Left renal cortex interstitium (tissue), 4 donors: ENCODE measurements at places on chromosomes 6 and 20.

- DNase-seq = no peak
Observed at GRCh38 chr6:3471286-3471685, 14.4 kb upstream of the SLC22A23 start.

DNA sequence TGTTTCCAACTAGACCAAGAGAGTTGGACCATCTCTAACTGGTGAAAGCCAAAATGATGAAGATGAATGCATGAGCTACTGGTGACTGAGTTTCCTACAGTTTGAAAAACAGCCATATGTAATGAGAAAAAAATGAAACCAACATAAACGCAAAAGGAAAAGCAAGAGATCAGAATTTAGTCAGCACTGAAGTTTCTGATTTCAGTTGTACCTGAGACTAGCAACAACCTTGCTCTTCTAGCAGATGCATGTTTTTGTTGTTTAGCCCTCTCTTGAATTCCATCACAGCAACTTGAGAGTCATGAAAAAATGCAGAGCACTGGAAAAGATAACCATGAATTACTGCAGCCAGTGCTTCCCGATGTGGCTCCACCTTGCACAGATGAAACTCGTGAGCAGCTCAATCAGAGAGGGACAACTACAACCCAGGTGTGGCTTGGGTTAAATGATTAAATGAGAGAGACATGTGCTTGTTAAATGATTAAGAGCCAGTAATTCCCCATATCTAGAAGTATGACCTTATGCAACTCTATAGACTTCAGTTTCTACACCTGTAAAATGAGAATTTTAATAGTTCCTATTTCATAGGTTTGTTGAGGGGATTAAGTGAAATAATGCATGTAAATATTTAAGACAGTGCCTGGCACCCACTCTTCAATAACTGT lies 104.8 kb downstream of the ELOVL4 start:
- DNase-seq = no peak

DNA sequence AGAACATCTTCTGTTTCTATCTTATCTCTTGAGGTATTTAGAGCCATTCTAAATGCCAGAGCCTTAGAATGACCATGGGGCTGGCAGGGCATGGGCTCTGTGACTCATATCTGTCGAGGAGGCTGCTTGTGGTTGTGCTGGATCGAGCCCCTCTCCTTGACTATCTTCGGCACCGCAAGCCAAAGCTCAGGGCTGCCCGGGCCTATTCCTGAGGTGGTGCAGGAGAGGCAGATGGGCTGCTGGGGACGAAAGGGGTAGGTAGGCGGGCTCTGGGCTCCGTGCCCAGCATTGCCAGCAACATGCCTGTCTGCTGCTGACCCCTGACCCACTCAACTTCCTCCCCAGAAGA lies 89.9 kb downstream of the NOL4L start:
- no peak for DNase-seq

DNA sequence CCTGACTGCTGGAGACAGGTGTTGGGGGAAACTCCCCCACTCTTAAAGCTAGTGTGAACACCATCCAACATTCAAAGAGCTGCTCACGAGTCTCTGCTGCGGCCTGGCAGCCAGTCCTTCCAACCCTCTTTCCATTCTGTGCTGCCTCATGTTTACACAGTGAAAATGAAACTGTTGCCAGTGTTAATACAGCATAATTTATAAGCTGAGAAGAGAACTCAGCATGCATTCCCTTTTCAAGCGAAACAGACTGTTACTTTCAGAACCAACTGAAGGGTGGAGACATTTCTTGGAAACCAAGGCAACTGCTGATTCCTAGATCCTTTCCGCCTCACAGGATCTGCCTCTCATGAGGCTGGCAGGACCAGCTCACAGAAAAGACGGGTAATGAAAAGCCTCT lies 533.8 kb upstream of the ID4 start:
- DNase-seq = no peak

- DNase-seq = peak; percentile 0
Observed at GRCh38 chr6:12490904-12491571, 200.9 kb downstream of the EDN1 start.

DNA sequence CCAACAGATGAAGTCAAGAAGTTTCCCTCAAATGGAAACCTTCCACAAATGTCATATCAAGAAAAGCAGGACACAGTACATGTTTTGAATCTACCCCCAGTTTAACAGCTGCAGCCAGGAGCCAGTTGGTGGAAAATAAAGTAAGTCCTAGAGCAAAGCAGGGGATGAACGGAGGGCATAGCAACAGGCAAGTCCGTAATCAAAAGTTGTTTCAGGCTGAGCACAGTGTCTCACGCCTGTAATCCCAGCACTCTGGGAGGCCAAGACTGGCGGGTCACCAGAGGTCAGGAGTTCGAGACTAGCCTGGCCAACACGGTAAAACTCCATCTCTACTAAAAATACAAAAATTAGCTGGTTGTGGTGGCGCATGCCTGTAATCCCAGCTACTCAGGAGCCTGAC lies 2.4 kb upstream of the SALL4 start:
- DNase-seq = no peak

GRCh38 chr20:49751397-49751736 lies 37.7 kb upstream of the B4GALT5 start:
- DNase-seq = no peak

GRCh38 chr6:33312361-33313104 lies 1.3 kb downstream of the TAPBP start:
- DNase-seq = no peak

- no peak for DNase-seq
Observed at GRCh38 chr20:4766631-4767030, 44.9 kb downstream of the PRND start.

DNA sequence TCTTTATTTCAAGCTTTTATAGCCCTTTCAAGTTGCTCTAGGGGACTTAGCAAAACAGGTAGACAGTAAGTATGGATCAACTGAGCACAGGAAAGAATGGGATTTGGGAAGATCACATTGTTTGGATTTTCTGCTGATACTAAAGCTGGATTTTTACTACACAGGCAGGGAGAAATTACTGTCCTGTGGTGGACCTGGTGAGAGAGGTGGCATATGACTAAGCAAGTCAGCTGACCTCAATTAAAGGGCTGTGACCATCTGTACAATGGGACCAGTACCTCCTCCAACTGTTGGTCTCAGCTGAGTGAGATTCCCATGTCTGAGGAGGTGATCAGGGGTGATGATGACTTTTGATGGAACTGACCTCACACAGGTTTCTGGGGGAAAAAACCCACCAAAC lies 28.0 kb downstream of the RREB1 start:
- DNase-seq = no peak

DNA sequence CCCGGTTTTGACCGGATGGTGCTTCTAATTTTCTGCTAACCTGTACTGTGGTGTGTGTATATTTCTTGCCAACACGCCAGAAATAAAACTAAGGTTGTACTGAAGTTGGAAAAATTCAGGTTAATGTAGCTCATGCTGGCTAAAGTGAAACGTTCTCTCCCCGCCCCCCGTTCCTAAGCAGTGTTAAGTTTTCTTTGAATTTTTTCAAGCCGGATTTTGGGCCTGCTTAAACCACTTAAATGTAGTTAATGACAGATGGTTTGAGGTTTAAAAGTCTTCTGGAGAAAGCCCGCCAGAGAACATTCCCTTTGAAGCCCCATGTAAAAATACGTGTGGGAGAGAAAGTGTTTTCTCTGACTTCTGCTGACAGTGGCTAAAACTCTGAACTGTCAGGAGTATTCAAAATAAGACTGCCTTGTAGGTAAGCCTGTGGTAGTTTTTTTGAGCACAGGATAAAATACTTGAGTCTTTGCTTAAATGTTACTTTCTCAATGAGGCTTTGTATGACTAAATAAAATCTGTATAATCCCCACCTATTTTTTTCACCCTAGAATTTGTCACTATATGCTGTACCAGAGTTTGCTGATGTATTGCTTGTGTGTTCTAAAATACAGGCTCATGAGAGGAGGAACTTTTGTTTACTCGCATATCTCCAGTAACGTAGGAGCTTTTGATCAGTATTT lies 101.3 kb downstream of the OR2B2 start:
- DNase-seq = no peak

DNA sequence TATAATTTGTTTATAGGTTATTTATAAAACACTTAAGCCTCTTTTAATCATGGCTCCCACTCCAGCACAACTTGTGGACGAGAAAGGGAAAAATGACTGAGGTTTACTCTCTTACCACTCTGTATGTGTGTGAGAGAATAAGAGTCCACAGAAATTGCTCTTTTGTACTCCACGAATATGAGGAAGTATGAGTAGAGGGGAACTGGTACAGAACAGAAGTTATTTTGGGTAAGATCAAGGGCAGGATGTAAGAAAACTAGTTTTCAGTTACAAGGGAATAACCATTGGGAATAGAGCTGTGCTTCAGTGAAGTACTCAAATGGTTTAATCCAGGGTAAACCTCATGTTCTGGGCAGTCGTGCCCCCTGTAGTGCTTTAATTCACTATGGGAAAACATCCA lies 72.6 kb downstream of the REV3L start:
- DNase-seq = no peak

DNA sequence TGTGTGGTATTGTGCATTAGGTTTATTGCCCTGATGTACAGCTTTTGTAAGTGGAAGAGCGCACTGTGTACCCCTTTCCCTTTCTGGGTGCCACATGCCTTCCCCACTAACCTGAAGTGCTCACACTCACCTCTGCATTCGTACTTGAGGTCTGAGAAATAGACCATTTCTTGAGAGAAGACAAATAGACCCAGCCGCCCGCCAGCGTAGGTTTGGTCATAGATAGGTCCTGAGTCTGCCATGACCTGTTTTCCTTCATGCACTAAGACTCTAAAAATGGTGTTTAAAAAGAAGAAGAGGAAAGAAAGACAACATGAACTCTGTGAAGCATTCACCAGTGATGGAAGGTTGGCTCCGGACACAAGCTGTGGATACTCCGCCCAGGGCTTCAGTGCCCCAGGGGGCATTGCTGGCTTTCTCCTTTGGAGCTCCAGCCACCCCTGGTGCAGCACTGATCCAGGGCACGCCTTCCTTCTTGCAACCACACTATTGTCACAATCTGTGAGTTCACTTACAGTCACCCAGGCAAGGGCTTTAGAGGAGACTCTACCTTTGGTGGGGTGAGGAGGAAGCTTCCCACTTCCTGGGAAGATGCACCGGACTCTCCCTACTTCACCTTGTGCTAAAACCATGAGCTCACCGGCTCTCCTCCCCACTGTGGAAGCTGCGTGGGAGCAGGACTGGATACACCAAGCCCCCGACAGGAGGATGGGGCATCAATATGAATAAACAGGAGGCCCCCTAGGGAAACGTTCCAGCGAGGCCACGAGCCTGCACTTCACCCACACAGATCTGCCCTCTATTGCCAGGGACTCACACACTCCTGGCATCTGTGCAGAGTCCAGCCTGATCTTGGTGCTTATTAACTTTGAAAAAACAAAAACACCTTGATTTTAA lies 33.3 kb downstream of the THBS2 start:
- no peak for DNase-seq

DNA sequence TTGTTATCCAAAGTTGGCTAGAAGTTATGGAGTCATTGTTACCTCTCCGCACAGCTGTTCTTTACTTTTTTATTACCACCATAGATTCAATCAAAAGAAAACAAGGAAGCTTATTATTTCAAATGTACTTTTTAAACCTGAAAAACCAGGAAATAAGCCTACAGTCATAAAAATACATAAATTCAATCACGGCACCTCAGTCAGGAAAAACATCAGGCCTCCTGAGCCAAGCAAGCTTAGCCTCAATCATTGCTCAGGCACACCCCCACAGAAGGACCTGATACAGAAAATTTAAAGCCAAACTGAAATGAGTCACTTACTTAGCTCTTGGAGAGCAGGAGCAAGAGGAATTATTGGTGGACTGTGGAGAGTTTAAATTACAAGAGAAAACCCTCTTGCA lies 44.3 kb downstream of the MARCKS start:
- DNase-seq = no peak

DNA sequence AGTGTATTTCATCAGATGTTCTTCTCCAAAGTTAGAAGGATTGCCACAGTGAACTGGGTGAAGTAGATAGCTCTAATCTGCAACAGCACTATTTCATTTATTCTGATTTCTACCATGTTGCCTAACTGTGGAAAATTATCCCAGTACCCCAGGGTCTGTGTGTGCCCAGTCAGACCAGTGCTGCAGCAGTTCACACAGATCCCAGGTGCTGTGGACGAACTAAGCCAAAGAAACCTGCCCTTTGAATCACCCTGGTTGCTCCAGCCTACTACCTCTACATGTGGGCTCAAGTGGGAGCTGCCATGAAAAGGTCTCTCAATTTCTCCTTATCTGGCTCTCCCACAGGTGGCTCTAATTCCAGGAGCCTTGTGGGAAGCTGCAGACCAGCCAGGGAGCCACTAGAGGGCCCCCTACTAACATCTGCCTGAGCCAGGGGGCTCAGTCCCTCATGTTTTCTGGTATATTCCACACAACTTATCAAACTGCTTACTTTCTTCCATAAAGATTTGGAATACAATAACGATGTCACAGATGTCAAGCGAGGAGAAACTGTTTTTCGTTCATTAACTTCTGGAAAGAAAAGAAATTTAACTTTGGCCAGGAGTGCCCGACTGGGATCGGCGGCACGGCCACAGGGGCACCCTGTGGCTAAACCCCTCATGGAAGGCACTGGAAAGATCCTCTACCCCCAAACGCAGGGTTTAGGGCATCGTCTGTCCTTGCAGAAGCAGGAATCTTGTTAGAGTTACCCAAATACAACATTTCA lies 31.6 kb upstream of the LY86 start:
- peak; percentile 49 for DNase-seq

DNA sequence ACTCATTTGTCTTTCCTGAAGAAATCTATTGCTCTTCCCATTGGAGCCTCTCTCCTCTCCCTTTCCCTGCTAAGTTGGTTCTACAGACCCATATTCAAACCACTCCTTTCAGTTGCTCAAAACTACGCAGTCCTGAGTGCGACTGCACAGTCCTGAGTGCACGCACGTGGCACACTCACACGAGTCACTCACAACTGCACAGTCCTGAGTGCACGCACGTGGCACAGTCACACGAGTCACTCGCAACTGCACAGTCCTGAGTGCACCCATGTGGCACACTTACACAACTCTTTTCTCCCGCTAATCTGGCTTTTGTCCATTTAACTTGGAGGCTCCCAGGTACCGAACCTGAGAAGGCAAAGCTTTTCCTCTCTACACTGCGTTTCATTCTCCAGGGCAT lies 159.7 kb downstream of the RNASET2 start:
- DNase-seq = no peak

- no peak for DNase-seq
Observed at GRCh38 chr20:22557403-22558276, 26.7 kb downstream of the FOXA2 start.

- DNase-seq = no peak
Observed at GRCh38 chr20:20637998-20638725, 74.3 kb downstream of the RALGAPA2 start.

- DNase-seq = peak; percentile 99
Observed at GRCh38 chr20:3888622-3889488, at the start of gene PANK2. Gene PANK2, plus strand, starts transcription at chr20:3889387.

GRCh38 chr6:117290173-117290846 lies 25.0 kb downstream of the VGLL2 start:
- DNase-seq = no peak
